Sigmoid colon (tissue), 7 donors: ENCODE measurements at places on chromosomes 6 and 20. TPM values are rescaled to one million over a fixed set of nuclear protein-coding genes. Genes with fewer than 3 reads are reported as not detected.

The TFAP2D gene
- total RNA-seq = not detected

The B3GALT4 gene
- 11.7 TPM for total RNA-seq

The PRPH2 gene
- total RNA-seq = 0.71 TPM

DNA sequence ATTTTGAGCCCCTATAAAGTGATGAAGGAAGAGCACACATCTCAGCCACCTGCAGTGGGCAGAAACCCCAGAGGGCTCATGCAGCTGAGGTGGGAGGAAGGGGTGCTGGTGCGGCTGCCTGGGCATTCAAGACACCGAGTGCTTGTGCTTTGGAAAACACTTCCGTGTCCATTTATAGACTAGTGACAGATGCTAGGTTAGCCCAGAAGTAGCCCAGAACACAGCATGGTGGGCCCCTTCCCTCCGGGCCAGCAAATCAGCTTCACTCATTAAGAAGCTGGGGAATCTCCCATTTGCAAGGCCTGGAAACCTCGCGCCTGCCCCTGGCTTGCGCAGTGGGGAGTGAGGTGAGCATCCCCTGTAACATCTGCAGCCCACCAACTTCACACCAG, 12.9 kb downstream of the BEND3 start:
- H3K36me3 ChIP-seq = no peaks in the 10 kb centered on the region
- no peaks in the 10 kb centered on the region for H3K4me1 ChIP-seq
- no peak overlapping the region for H3K4me3 ChIP-seq
- H3K27me3 ChIP-seq = no peaks in the 10 kb centered on the region
- peak; percentile 20 for DNase-seq

- H3K4me3 ChIP-seq = no peak overlapping the region
- peaks cover 12% of the 10 kb centered on the region for H3K36me3 ChIP-seq
- H3K27me3 ChIP-seq = no peaks in the 10 kb centered on the region
- no peak for DNase-seq
- H3K4me1 ChIP-seq = peaks cover 7% of the 10 kb centered on the region
- no peak overlapping the region for H3K27ac ChIP-seq
Measured at GRCh38 chr20:18571578-18571977, 4.3 kb downstream of the SMIM26 start.

GRCh38 chr6:24777227-24777626, 2.5 kb downstream of the GMNN start:
- no peaks in the 10 kb centered on the region for H3K4me1 ChIP-seq
- no peak overlapping the region for H3K27ac ChIP-seq
- no peaks in the 10 kb centered on the region for H3K36me3 ChIP-seq
- no peaks in the 10 kb centered on the region for H3K27me3 ChIP-seq

DNA sequence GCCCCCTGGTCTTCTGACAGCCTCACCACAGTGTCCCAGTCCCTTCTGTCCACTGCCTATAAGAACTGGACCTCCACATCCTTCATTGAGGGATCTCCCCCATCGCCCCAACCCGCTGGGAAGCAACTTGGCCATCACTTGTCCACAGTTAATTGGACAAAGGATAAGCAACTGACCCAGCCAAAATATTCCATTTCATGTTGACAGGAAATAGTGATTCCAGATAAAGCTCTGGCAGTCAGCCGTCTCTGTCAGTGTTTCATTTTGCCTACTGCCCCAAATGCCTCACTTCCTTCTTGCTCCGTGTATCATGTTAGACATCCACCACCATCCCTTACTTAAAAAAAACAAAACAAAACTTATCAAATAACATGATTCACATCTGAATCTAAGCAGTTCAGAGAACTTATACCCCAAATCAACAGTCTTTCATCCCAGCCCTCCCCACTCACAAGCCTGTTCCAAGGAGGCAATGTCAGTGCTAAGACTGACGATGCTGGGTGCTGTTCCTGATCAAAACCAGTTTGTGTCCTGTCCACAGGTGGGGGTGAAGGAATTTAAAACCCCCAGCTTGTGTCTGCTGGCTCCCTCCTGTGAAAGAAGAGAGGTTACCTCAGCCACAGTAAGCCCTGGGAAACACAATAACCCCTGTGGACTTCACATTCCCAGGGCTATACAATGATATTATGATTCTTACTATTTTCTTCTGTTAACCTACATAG, 162.5 kb downstream of the WDR27 start:
- no peaks in the 10 kb centered on the region for H3K36me3 ChIP-seq
- no peaks in the 10 kb centered on the region for H3K27me3 ChIP-seq
- no peak for DNase-seq

DNA sequence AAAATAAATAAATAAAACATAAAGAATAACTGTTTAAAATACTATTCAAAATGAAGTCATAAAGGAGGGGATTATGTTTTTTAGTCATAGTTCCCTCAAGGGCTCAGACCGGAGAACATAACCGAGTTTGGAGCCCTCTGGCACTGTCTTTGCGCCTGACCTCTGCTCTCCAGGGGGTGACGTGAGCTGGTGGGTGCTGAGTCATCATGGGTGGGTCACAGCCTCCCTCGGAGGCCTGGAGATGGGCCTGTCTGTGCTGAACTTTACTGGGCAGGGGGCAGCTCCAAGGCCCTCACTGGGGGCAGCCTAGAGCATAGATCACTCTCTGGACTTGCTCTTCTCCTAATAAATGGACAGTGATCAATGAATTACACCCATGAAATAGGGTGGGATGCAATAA, 3.1 kb upstream of the MAVS start:
- no peak overlapping the region for H3K4me3 ChIP-seq
- H3K36me3 ChIP-seq = no peaks in the 10 kb centered on the region
- no peak for DNase-seq
- peaks cover 20% of the 10 kb centered on the region for H3K4me1 ChIP-seq
- H3K27me3 ChIP-seq = no peaks in the 10 kb centered on the region

- H3K4me1 ChIP-seq = no peaks in the 10 kb centered on the region
- no peaks in the 10 kb centered on the region for H3K27me3 ChIP-seq
- H3K36me3 ChIP-seq = no peaks in the 10 kb centered on the region
- no peak overlapping the region for H3K4me3 ChIP-seq
Measured at GRCh38 chr20:10080574-10080973, 45.8 kb downstream of the ANKEF1 start.
